ENCODE measurements at places on chromosomes 12 and 14.

GRCh38 chr12:90794212-90794611, 160.8 kb downstream of the CCER1 start:
- no peak for DNase-seq

- no peak for DNase-seq
Observed at GRCh38 chr14:94517641-94518257, 8.5 kb upstream of the SERPINA12 start.

DNA sequence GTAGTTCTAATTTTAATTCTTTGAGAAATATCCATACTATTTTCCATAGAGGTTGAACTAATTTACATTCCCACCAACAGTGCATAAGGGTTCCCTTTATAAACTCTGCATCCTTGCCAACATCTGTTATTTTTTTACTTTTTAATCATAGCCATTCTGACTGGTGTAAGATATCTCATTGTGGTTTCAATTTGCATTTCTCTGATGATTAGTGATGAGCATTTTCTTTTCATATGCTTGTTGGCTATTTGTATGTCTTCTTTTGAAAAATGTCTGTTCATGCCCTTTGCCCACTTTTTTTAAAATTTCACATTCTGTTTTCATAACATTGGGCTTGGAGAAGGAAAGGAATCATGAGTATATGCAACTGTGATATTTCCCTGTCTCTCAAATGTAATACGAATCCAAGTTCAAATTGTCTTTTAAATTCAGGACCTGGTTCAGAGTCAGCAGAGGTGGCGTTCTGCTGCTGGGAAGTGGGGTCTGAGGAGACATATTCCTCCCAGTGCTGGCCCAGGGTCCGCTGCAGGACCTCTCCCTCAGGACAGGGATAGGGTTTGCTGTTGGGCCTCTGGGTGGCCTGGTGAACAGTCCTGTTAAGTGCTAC, 81.2 kb upstream of the ETV6 start:
- no peak for DNase-seq

DNA sequence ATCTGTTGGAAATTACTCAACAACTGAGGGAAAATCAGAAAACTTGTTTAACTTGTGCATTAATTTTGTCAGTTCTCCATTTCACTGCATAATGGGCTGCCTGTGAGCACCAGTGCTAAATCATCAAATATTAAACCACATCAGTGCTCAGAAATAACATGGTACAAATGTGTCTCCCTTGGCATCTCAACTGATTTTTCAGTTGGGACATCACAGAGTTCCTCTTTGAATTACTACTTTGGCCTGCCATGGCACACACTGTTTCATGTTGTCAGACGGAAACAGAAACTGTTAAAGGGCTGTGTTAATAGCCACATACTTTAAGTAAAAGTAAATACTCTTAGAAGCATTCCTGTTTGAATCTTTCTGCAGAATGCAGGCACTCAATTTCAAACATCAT, 42.1 kb upstream of the STRN3 start:
- DNase-seq, result no peak

DNA sequence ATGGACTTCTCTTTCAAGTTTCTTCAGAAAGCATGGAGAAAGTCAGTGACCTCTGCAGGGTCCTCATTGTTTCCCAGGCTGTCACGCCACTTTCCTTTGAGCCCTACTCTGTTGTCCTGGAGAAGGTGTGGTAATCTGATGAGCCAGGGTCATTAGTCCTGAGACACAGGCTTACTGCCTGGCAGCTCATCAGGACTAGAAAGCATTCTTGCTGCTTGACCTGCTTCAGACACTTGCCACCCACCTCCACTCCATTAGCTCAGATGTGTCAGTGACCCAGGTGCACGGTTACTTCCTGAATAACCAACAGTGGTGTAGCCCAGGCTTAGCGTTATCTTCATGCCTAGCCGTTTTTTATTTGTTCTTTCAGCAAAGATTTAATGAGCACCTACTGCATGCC, 93.9 kb downstream of the FGD4 start:
- DNase-seq, result no peak

GRCh38 chr12:115147916-115148315, 463.9 kb upstream of the TBX3 start:
- DNase-seq, result no peak

- no peak for DNase-seq
Observed at GRCh38 chr12:123971449-123971769, 1.2 kb downstream of the CCDC92 start.

DNA sequence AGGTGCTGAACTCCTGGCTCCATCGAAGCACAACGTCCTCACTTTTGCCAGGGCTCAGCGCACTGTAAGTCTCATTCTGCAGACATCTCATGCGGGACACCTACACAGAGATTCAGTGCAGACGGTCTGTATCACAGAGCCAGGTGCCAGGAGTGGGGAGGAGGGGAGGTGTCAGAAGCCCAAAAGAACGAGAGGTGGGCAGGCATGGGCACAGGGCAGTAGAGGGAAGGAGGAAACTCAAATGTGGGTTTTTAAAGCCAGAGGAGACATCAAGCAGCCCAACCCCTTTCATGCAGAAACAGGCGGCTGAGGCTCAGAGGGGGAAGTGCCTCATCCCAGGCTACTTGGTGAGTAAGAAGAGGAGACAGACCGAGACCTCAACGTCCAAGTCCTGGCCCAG, 2.5 kb upstream of the LPAR5 start:
- DNase-seq, result no peak

GRCh38 chr12:116067892-116068291, 209.6 kb downstream of the MED13L start:
- DNase-seq, result no peak

DNA sequence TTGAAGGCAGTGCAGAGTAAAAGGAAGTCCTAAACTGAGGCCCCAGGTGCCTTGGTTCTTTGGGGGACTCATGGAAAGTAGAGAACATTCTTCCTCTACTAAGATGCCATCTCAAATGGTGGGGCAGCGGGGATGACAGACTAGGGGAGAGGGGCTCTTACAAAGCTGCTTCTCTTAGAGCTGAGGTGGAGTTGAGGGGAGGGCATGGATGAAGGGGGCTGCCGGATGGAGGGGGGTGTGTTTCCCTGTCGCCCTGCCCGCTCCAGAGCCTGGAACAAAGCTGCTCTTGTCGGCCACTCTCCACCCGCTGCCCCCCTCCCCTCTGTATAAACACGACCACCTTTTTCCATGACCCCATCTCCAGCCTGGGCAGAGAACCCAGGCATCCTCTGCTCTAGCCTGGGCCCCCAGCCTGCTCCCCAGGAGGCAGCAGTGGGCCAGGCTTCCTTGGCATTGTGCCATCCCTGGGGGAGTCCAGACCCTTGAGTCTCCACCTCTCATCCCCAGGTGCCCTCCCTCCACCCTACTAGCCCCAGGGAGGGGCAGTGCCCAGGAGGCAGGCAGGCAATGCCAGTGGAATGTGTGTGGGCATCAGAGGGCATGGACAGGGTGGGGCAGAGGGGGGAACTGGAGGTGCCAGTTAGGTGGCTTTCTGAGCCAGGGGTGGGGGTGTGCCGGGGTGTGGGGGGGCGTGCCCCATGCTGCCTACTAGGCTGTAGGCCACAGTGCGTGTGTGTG, 1.7 kb downstream of the RARG start:
- DNase-seq, result no peak

DNA sequence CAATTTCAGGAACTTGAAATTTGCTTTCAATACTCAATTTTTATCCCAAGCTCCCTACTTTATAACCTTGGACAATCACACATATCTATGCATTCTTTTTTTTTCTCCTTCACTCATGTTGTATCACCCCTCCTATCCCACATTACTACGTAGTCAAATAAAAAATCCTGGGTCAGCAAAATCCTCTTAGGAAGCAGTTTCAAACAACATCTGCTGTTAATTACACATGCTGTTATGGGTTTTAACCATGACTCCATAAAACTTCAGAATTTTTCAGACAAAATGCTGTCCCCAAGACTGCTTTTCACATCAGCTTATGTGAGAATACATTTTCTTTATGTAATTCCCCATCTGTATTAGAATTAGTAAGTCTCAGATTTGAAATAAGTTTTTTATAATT, 61.7 kb downstream of the LRFN5 start:
- DNase-seq, result no peak

DNA sequence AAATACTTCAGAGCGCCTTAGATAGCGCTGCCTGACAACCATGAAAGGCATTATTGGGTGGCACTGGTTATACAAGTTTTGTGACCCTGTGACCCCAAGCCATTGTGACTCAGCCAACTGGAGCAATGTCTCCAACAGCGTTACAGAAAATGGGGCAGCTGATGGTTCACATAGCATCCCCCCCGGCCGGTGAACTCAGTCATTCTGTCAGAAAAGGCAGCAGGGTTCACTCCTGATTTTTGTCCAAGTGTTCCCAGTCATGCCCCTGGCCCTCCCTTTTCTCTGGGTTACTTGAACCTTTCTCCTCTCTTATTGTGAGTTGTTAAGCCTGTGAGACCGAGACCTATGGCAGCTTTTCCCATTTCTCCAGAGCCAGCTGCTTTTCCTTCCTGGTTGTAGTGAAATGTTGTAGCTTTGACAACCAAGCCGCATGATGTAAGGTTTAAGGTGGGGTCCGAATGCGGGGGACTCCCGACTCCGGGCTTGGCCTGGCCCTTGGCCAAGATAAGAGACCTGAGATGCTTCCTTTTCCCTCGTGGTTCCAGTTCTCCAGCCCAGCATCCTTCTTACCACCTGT, 22.0 kb downstream of the CD9 start:
- DNase-seq, result no peak

DNA sequence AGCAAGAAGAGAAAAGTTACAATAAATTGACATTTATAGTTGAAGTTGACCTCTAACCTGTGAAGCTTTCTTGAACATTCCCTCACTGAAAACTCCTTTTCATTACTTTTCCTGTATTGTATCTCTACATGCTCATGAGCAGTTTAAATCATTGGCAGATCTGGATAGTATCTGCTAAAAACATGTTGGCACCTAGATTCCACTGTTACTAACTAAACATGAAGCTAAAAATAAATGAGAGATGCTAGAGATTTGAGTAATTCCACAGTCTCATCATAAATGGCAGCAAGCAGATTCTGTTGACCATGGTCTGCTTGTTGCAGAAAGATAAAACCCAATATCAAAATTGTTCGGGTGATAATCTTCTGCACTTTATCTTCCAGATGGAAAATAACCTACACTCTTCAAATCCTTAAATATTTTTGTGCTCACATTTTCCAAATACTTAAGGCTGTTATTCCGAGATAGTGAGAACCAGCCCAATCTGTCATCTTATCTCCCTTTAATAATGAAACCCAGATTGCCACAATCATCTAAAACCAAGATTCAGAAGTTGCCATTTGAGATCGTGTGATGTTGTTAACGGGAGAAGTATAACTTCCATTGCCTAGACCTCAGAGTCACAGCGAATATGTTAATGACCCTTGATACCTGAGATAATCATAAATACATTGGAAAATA, 171.0 kb upstream of the DAAM1 start:
- no peak for DNase-seq

- no peak for DNase-seq
Observed at GRCh38 chr14:22479776-22480464, 109.1 kb downstream of the DAD1 start.

Measured in AG09319 (cell line).